A375 (cell line): ENCODE measurements at places on chromosomes 4 and X. TPM values are rescaled to one million over a fixed set of nuclear protein-coding genes. Genes with fewer than 3 reads are reported as not detected.

Gene GPR143
- 0.08 TPM in 1 of 2 replicates, not detected in the other for total RNA-seq

Gene POLN
- not detected in 2 replicates for total RNA-seq

Gene KCND1
- total RNA-seq, result 0.30 and 0.96 TPM in 2 replicates

Gene PPARGC1A
- 0.45 and 0.90 TPM in 2 replicates for total RNA-seq

Gene OPHN1
- 6.3 and 9.4 TPM in 2 replicates for total RNA-seq

Gene CXCL5
- not detected in 2 replicates for total RNA-seq

Gene VCX3A
- total RNA-seq, result 108 and 112 TPM in 2 replicates

Gene DGKK
- total RNA-seq, result not detected in 2 replicates

Gene RTL5
- 0.23 and 0.27 TPM in 2 replicates for total RNA-seq

Gene FIP1L1
- total RNA-seq, result 96.5 and 101 TPM in 2 replicates

Gene PRRG1
- total RNA-seq, result 6.8 and 7.0 TPM in 2 replicates

Gene USP17L5
- total RNA-seq, result not detected in 2 replicates

Gene TIMM17B
- 87.5 and 103 TPM in 2 replicates for total RNA-seq

Gene BEX4
- 11.6 and 12.0 TPM in 2 replicates for total RNA-seq

Gene IDS
- total RNA-seq, result 20.6 and 23.0 TPM in 2 replicates

Gene PSAPL1
- total RNA-seq, result not detected in 2 replicates

Gene ABLIM2
- 0.13 TPM in 1 of 2 replicates, not detected in the other for total RNA-seq

Gene ZAR1
- 0.40 and 1.1 TPM in 2 replicates for total RNA-seq

Gene ERAS
- total RNA-seq, result not detected in 2 replicates

Gene PCDH10
- 10.3 and 12.8 TPM in 2 replicates for total RNA-seq
